Left renal pelvis (tissue), 4 donors: ENCODE measurements at places on chromosomes 6 and 20. TPM values are rescaled to one million over a fixed set of nuclear protein-coding genes. Genes with fewer than 3 reads are reported as not detected.

Gene BMP2
- 20.1 TPM for polyA plus RNA-seq

- DNase-seq, result no peak
Measured at GRCh38 chr6:156199182-156199581, 578.0 kb upstream of the ARID1B start.

DNA sequence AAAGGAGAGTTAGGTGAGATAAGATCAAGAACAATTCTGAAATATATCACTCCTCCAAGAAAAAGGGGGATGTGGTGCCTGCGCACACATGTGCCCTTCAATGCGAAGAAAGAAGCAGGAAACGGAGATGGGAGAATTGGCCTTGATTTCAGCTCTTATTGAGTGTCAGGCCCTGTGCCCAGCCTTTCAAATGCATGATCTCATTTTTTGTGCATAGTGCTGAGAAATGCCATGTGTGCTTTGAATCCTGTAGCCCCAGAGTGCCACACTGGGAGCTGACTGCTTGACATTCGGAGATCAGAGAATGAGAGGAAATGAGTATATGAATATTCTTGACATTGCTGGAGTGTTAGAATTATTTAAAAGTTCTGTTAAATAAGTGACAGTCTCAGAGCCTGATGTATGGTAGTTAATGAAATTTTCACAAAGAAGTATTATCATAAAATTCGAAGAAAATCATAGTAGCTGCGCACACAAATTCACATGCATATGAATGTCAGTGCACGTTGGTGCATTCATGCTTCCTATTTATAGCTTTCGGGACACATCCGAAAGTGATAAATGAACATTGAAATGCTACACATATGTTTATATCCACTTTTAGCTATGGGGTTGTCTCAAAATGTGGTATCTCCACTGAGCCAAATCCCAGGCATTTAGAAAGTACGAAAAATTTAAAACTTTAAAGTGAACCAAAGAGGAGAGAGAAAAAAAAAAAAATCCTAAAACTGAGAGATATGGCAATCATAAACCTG, 172.0 kb downstream of the KCNQ5 start:
- no peak for DNase-seq

Gene TUBB2B
- polyA plus RNA-seq, result 113 TPM

DNA sequence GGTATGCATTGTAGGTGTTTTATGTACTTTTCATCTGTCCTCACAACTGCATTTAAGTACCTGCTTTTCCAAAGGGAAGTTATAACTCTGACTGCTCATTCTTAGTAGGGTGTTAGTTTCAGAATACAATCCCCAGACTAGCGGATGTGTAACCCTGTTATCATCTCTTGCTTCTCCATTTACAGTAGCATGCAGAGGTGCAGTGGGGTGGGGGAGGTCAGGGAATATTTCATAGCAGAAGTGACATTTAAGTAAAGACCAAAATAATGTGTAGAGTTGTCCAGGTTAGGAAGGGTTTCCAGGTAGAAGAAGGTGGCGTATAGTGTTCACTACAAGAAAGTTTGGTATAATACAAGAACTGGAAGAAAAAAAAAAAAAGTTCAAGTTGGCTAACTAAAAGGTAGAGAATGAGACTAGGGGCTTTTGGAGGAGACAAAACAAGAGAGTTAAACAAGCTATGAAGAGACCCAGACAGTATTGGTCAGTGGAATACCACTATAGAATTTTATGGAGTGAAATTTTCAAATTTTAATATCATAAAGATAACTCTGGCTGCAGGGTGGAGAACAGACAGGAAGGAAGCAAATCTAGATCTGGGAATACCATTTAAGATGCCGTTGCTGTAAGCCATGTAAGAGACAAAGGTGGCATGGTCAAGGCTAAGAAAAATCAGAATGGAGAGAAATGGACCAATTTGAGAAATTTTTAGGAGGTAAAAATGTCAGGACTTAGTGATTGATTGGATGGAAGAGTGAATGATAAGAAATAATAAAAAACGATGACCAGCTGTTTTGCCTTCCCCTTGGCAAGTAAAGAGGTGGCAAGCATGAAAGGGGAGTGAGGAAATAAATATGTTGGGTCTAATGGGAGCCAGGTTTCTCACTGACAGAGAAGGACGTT, 2.2 kb upstream of the AHI1 start:
- DNase-seq, result no peak

- no peak for DNase-seq
Measured at GRCh38 chr6:142413111-142413510, 111.3 kb downstream of the ADGRG6 start.

DNA sequence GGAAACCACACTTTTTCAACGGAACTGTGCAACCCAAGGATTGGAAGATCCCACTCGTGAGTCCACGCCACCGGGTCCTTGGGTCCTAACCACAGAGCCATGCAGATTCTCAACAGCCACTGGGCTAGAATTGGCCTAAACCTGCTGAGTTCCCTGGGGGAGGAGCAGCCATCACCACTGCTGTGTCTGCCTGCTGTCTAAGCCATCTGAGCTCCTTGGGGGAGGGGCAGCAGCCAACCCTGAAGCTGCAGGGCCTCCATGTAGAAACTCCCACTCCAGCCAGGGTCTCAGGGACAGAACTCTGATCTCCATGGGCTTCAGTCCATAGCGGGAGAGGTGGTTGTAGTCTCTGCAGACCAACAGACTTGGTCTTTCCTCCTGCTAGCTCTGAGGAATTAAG, 154.6 kb upstream of the VGLL2 start:
- no peak for DNase-seq

DNA sequence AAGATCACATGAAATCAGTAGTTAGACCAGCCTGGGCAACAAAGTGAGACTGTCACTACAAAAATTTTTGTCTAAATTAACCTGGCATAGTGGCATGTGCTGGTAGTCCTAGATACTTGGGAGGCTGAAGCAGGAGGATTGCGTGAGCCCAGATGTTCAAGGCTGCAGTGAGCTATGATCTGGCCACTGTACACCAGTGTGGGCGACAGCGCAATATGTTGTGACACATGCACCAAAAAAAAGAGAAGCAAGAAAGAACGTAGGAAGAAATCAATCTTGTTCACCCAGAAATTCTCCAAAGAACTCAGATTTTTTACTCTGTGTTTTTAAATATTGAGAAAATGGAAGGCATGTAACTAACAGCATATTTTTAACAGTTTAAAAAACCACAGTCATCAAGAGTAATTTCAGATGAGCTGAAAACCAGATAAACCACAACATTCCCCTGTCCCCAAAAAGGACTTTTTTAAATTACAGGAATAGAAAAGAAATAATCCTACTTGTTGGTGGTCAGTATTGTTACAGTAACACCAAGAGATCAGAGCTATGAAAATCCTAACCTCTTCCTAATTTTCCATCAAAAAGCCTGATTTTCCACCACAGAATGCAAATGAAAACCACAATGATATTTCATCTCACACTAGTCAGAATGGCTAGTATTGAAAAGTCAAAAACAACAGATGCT, 240.2 kb downstream of the KHDC1L start:
- DNase-seq, result no peak

Gene CST2
- not detected for polyA plus RNA-seq

GRCh38 chr6:155389130-155389529, 66.5 kb downstream of the NOX3 start:
- no peak for DNase-seq

DNA sequence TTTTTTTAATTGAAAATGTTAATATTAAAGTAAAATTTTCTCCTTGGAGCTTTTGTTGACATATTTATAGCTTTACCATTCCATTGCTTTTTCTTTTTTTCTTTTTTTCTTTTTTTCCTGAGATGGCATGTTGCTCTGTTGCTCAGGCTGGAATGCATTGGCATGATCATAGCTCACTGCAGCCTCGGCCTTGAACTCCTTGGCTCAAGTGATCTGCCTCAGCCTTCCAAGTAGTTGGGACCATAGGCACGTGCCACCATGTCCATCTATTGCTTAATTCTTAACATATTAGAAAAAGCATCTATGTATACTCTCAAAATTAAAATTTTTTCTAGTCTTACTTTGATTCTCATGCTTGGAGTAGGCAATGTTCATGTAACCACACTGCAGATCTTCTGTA, 43.0 kb downstream of the RALGAPB start:
- DNase-seq, result no peak

- DNase-seq, result no peak
Measured at GRCh38 chr20:35912881-35913280, 41.4 kb downstream of the SCAND1 start.

DNA sequence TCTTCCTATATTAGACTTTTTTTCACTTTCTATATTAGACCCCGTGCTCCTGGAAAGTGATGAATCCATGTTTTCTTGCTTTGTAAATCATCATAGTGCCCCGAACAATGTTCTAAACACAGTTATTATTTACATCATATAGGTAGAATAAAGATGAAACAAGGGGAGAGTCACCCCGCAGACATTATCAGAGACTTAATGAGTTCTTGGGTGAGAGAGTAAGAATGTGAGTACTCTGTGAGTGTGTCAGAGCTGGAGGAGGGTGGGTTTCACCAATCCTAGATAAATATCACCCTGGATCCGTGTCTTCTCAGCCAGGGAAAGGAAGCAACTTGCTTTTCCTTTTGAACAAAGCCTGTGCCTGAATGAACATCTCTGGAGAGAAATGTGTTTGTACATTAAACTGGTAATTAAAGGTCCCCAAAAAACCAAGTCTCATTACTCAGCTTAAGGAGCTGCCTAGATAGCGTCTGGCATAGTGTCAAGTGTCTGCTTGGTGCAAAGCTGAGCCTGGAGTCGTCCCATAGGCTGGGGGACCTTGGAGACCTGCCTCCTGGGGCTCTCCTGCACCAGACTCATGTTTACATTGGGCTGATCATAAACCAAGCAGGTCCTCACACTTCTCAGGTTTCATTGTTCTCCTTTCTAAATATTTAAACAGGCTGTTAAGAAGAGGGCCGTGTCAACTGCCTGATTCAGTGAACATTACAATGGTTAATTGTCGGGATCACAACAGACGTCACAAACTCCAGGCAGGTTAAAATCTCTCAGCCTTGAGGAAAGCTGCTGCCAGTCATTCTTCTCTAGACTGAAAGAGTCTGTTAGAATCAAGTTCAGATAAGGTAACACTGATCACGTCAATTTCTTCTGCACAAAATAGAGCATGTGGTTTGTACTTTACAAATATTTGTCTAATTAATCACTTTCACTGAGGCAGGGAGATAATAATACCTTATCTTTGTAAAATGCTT, 179.7 kb upstream of the MYLIP start:
- peak; percentile 77 for DNase-seq
